DND-41 (cell line): ENCODE measurements at places on chromosomes 13 and 19.

GRCh38 chr13:33711436-33711835 lies 106.5 kb upstream of the RFC3 start:
- H3K36me3 ChIP-seq = no peaks in the 10 kb centered on the region
- no peaks in the 10 kb centered on the region for H3K4me1 ChIP-seq
- no peaks in the 10 kb centered on the region for H3K27me3 ChIP-seq
- no peak for DNase-seq
- H3K4me3 ChIP-seq = no peak overlapping the region

DNA sequence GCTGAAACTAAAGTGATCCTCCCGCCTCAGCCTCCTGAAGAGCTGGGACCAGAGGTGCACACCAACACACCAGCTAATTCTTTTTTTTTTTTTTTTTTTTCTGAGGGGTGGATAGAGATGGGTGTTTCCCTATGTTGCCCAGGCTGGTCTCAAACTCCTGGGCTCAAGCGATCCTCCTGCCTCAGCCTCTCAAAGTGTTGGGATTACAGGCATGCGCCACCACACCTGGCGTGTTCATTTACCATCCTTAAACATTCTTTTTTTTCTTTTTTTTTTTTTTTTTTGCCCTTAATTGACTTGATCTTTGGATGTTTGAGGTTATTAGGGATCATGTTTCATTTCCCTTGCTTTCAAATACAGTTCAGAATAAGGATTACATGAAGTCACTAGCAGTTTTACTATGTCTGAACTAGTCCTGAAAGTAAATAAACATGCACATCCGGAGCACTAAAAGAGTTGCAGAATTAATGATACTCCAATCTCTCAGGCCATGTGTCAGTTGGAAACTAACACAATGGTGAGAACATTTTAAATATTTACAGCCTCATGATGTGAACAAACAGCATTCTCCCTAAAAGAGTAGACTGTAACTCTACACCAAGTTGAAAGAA lies 10.2 kb downstream of the UTP14C start:
- H3K4me3 ChIP-seq = no peak overlapping the region
- DNase-seq = no peak
- no peak overlapping the region for H3K27ac ChIP-seq
- H3K36me3 ChIP-seq = no peaks in the 10 kb centered on the region

GRCh38 chr13:62088165-62088564 lies 672.5 kb upstream of the PCDH20 start:
- no peak overlapping the region for H3K4me3 ChIP-seq
- DNase-seq = no peak
- H3K27me3 ChIP-seq = no peaks in the 10 kb centered on the region
- H3K27ac ChIP-seq = no peak overlapping the region
- H3K36me3 ChIP-seq = no peaks in the 10 kb centered on the region

DNA sequence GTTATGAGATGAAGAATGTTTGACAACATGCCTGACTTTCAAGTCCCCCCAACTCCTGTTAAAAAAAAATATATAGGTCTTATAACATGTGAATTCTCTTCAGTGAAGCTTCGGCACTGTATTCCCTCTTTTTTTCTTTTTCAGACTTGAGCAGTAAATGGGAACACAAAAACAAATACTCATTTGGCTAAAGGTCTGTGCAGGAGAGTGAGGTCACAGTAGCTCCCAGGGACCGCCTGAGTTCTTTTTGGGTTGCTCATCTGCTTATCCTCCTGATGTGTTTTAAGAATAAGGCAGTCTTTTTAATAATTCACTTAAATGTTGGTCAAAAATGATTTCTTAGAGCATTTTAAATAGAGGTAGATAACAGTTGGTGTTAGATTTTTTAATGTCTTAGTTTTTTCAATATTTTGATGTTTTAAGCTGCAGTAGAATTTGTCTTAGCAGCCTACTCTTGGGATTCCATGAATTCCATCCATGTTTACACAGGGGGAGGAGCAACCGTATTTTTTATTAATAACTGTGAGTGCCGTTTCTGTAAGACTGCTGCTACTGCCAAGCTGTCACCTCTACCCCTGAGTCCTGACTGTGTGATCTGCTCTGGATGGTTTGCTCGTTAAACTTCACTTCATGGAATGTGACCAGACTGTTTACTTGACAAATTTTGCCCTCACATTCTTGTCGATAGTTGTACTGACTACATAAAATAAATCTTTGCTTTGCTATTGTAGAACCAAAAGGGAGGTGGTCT lies 14.9 kb downstream of the HNRNPM start:
- no peak for DNase-seq
- H3K4me1 ChIP-seq = no peaks in the 10 kb centered on the region
- no peaks in the 10 kb centered on the region for H3K27me3 ChIP-seq

GRCh38 chr13:112179421-112179820 lies 112.5 kb downstream of the SOX1 start:
- H3K4me3 ChIP-seq = no peak overlapping the region
- no peak for DNase-seq
- H3K4me1 ChIP-seq = no peaks in the 10 kb centered on the region
- no peak overlapping the region for H3K27ac ChIP-seq
- no peaks in the 10 kb centered on the region for H3K36me3 ChIP-seq

- H3K36me3 ChIP-seq = no peaks in the 10 kb centered on the region
- no peaks in the 10 kb centered on the region for H3K4me1 ChIP-seq
- H3K27me3 ChIP-seq = no peaks in the 10 kb centered on the region
- no peak overlapping the region for H3K4me3 ChIP-seq
- DNase-seq = peak; percentile 8
- H3K27ac ChIP-seq = no peak overlapping the region
These were observed 1161.9 kb downstream of the UQCRFS1 start for GRCh38 chr19:28051047-28051446.

- no peak for DNase-seq
- no peaks in the 10 kb centered on the region for H3K36me3 ChIP-seq
- no peaks in the 10 kb centered on the region for H3K27me3 ChIP-seq
- no peak overlapping the region for H3K27ac ChIP-seq
- no peak overlapping the region for H3K4me3 ChIP-seq
These were observed 341.0 kb downstream of the DNAJC15 start for GRCh38 chr13:43364210-43365038.

DNA sequence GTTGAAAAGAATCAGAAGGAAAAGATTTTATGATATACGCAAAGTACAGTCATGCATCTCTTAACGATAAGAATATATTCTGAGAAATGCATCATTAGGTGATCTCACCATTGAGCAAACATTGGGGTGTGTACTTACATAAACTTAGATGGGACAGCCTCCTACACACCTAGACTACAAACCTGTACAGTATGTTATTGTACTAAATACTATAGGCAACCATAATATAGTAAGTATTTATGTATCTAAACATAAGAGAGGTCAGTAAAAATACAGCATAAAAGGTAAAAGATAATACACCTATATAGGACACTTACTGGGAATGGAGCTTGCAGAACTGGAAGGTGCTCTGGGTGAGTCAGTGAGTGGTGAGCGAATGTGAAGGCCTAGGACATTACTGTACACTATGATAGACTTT lies 254.6 kb downstream of the SPRY2 start:
- DNase-seq = no peak
- H3K27me3 ChIP-seq = no peaks in the 10 kb centered on the region
- no peaks in the 10 kb centered on the region for H3K4me1 ChIP-seq
- H3K27ac ChIP-seq = no peak overlapping the region

DNA sequence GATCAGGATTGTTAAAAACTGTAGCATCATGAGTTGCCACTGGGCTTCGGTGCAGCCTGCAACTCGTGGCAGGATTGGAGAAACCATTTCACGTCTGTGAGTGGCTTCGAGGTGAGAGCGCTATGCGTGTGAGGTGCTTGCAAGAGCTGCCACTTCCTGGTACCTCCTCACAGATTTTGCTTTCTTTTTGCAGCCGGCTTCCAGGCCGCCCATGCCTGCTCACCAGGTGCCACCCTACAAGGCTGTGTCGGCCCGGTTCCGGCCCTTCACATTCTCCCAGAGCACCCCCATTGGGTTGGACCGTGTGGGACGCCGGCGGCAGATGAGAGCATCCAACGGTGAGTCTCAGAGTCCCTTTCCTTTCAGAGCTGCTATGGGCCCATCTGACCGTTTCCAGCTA lies 57.9 kb upstream of the C1QTNF9 start:
- peaks cover 14% of the 10 kb centered on the region; the same call in 1 of the 2 replicates for H3K36me3 ChIP-seq
- H3K4me1 ChIP-seq = no peaks in the 10 kb centered on the region
- peak; percentile 13 for DNase-seq
- H3K4me3 ChIP-seq = no peak overlapping the region
- H3K27ac ChIP-seq = no peak overlapping the region

DNA sequence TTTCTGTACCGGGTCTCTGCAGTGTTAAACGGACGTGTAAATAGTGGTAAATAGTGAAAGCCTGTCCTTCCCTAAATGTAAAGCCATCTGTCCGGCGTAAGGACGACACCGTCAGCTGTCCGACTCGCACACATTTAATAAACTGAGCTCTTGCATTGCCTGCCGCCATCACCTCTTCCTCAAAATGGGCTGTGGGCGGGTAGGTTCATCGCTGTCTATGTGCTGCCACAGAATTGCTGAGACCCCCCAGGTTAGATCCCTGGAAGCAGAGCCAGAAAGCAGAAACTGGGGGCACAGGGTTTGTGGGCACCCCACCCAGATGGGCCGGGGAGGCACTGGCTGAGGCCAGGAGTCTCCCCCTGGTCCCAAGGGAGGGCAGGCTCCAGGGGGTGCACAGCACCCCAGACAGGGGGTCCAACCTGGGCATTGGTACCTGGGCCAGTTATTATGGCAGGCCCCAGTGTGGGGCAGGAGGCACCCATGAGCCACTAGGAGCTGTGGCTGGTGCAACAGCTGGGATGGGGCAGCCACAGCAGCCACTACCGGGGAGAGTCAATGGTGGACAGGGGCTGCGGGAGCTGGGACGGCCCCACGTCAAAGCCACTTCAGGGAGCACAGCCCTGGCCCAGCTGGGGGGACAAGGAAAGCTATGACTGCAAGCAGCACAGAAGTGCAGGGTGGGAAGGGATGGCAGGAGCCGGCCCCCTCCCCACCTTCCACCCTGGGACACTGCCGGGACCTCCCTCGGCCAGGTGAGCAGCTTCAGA lies 5.7 kb downstream of the C19orf25 start:
- no peaks in the 10 kb centered on the region for H3K27me3 ChIP-seq
- no peak for DNase-seq
- peaks cover 24% of the 10 kb centered on the region for H3K36me3 ChIP-seq
- no peak overlapping the region for H3K27ac ChIP-seq
- no peak overlapping the region for H3K4me3 ChIP-seq

GRCh38 chr13:41008349-41008980 lies 10.7 kb downstream of the ELF1 start:
- H3K4me3 ChIP-seq = no peak overlapping the region
- no peak for DNase-seq
- H3K4me1 ChIP-seq = peaks cover 92% of the 10 kb centered on the region

DNA sequence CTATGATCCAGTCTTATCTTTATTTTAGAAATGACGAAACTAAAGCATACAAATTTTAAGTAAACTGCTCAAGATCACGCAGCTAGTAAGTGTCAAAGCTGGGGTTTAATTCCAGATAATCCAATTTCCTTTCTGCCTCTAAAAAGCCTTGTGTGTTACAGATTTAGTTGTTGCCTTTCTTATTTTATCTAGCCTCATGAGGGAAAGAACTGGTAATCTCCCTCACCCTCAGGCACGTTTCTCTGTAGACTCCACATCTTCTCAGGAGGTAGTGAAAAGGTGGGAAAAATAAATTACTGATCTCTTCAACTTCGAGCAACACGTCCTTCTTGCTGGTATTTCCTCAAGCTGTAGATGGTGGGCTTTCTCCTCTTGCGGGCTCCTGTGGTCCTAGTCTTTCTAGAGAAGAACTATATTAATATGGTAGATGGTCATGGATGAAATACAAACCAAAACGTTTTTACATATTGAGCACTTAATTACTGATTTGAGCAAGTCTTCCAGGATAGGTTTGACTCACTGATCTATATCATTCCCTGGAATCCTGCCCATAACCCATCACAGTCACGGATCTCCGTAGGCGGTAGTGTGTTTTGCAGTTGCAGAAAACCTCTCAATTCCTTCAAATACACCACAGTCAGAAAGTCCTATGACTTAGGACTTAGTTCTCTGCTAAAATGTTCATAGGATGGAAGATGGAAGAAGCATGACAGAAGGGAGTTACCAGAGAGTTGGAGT lies 519.5 kb downstream of the DCT start:
- H3K27ac ChIP-seq = no peak overlapping the region
- H3K4me3 ChIP-seq = no peak overlapping the region
- H3K27me3 ChIP-seq = no peaks in the 10 kb centered on the region
- no peaks in the 10 kb centered on the region for H3K36me3 ChIP-seq
- H3K4me1 ChIP-seq = no peaks in the 10 kb centered on the region

DNA sequence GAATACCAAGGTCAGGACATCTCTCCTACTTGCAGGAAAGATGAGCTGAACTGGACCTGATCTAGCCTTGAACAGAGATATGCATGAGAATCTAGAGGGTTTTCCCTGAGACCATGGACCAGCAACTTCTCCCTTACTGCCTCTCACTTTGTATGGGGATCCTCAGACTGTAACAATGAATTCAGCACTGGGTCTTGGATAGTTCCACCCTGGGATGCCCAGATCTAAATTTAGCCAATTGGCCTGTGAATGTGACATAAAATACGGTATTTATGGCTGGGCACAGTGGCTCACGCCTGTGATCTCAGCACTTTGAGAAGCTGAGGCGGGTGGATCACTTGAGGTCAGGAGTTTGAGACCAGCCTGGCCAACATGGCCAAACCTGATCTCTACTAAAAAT lies 15.3 kb upstream of the LILRA2 start:
- H3K4me1 ChIP-seq = no peaks in the 10 kb centered on the region
- H3K4me3 ChIP-seq = no peak overlapping the region
- no peaks in the 10 kb centered on the region for H3K27me3 ChIP-seq
- no peaks in the 10 kb centered on the region for H3K36me3 ChIP-seq

GRCh38 chr13:77779552-77780272 lies 82.2 kb downstream of the SLAIN1 start:
- DNase-seq = peak; percentile 28
- no peaks in the 10 kb centered on the region for H3K27me3 ChIP-seq
- no peak overlapping the region for H3K4me3 ChIP-seq
- no peaks in the 10 kb centered on the region for H3K36me3 ChIP-seq
- no peak overlapping the region for H3K27ac ChIP-seq

- H3K4me3 ChIP-seq = no peak overlapping the region
- H3K36me3 ChIP-seq = peaks cover 82% of the 10 kb centered on the region
- H3K27ac ChIP-seq = no peak overlapping the region
- H3K27me3 ChIP-seq = no peaks in the 10 kb centered on the region
- peaks cover under 1% of the 10 kb centered on the region; the same call in 1 of the 2 replicates for H3K4me1 ChIP-seq
These were observed 12.1 kb upstream of the UPF3A start for GRCh38 chr13:114269281-114269770.

DNA sequence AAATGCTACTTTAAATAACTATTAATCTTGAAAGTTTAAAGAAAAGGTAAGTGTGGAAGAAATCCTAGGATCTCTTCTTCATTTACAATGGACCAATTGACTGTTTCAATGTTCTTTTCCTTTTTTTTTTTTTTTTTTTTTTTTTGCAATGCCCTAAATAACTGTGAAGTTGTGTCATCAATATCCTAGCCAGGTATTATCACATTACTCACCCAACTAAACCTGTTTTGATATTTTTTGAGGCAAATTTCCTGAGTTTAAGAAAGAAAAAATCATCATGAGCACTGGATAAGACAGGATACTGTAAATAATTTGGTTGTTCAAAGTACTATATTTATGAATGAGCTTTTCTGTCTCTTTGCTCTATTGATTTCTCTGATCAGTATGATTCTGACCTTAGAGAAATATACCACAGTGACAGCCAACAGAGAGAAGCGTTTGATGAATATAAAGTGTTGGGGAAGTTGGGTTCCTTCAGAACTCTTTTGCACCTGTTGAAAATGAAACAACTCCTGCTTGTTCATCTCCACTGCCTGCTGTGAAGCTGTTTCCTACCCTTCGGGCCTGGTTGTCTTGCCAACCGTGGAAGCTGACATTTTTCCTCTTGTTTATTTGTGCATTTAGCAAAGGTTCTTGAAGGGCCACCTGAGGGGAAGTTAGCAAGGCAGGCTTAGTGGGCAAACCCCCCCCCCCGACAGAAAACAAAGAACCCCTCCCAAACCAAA lies 1220.5 kb upstream of the SLC10A2 start:
- 0 out of 2 replicates have a peak, but pooled peaks cover 4% of the 10 kb centered on the region for H3K4me1 ChIP-seq
- H3K27me3 ChIP-seq = no peaks in the 10 kb centered on the region
- peak; percentile 29 for DNase-seq
- no peak overlapping the region for H3K4me3 ChIP-seq
- H3K27ac ChIP-seq = no peak overlapping the region
